ENCODE measurements at places on chromosomes 12 and 14.

- no peak for DNase-seq
Observed at GRCh38 chr12:6647083-6647604, at the start of gene ACRBP. Gene ACRBP, minus strand, starts transcription at chr12:6647432. Its CDS starts 66 bp downstream, at chr12:6647366.

DNA sequence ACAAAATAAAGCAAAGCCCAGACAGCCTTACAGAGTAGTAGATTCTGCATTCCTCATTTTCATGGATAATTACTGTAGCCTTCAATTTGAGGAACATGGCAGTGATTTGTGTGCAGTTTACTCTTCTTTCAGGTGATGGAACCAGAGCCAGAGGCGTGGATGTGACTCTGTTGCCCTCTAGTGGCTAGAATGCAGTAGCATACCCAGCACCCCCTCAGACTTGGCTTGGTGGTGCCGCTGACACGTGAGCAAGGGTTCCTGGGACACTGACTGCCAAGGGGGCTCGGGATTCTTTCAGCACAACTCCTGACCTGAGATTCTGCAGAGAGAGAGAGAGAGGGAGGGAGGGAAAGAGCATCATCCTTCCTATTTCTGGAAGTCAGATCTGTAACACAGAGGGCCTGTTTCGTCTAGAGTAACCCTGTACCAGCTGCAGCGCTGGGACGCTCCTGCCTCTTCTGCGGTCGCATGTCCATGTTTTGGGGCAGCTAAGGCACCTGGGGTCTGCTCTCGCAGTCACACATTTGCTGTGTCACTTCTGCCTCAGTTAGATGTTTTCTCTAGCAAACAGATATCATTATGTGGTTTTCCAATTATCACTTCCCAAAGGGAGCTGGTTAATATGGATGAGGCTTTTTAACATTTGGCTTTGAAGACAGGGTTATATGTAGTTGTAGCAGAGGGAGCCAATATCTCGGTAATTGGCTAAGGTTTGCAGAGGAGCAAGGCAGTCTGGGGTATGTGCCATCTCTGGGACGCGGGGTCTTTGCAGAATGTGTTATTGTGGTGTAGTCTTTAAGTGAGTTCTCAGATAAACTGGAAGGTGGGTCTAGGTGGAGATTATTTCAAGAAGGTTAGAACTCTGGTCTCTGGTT, 428.1 kb downstream of the NRXN3 start:
- DNase-seq: peak; percentile 33

GRCh38 chr12:1170411-1170810, 179.4 kb downstream of the ERC1 start:
- no peak for DNase-seq

DNA sequence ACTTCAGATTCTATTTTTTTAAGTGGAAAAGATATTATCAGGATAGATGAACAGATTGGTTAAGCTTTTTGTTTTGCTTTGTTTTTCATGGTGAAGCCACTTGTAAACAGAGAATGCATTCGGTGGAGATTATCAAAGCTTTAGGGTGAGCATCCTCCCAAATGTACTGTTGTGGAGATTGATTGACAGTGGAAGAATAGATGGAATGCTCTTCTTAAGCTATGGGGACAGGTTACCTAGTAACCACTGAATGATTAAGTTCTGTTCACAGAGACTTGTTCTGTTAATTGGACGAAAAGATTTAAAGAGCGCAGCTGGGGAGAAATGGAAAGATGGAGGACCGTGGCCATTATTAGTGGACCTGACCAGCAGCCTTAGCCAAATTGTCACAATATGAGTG, 21.8 kb upstream of the SPATA7 start:
- DNase-seq: no peak

- DNase-seq: no peak
Observed at GRCh38 chr14:52082903-52083302, 14.0 kb upstream of the NID2 start.

- no peak for DNase-seq
Observed at GRCh38 chr14:61602003-61602732, 93.1 kb upstream of the HIF1A start.

- no peak for DNase-seq
Observed at GRCh38 chr12:41120211-41120610, 67.9 kb upstream of the PDZRN4 start.

DNA sequence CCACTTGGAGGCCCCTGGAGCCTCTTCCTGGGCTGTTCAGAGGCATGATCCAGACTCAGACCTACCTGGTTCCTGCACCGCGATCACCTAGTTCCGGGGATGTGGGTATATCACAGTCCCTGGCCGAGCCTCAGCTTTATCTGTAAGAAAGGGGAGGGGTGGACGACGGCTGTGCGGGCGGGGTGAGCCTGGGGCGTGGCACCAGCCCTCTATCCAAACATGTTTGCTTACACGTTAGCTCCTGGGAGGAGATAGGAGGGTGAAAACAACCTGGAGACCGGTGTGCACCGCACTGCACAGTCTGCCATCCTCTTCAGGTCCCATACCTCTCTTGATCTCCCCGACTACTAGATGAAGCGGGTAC, 1.2 kb downstream of the ANKRD9 start:
- no peak for DNase-seq

DNA sequence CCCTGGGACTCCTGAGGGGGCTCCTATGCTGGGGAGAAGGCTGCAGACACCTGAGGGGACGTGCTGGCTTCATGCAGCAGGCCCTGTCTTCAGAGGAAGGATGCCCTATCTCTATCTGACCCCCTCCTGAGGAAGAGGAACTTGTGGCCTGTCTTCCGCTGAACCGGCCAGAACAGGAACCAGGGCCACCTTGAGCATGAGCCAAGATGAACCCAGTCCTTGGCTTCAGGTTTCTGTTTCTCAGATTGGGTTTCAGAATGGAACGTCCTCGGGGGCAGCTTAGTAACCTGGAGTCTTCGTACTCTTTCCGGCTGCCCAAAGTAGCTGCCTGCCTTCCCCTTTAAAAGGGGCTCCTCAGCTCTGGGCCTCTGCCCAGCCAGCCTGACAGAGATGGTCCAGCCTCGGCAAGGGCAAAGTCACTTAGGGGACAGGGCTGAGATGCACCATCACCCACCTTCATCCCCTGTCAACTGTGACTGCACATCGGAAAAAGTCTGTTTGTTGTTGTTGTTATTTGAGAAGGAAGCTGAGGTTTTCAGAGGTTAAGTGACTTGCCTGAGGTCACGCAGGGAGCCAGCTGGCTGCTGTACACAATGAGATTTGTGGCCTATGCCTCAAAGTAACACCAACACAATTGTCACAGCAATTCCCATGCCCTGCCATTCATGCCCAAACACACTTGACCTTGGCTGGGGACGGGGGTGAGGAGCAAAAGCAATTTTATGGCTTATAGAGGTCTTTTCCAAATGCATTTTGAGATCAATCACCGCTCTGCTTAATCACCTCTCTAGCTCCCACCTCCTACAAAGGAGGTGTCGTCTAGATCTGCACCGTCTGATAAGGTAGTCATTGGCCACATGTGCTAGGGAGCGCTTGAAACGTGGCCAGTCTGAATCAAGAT, 13.4 kb downstream of the ASB2 start:
- no peak for DNase-seq

DNA sequence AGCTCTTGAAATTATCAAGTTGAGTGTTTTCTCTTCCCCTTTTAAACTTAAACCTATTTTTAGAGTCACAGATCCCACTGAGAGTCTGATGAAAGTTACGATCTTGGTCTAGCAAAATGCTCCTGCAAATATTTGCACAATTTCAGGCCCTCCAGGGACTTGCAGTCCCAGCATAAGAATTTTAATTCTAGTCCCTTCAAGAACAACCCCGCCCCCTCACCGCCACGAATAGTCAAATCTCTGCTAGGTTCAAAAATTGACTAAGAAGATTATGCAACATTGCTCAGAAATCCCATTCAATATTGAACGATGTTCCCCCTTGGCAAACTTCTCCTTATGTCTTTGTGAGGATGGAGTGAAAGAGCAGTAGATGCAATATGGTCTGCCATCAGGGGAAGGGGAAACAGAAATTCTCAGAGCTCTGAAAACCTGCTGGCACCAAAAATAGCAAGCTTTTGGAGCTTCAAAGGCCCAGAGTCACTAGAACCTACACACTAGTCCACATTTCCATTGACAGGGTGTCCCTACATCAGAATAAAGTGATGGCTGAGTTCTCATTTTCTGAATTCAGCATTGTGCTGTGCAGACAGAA, 127.5 kb upstream of the CCDC175 start:
- DNase-seq: no peak

All from fibroblast of skin of left quadriceps (primary cell).